ENCODE measurements at places on chromosomes 3 and 15.
A peak's percentile ranks its signal among the peaks of the same experiment; 100 is the strongest.

GRCh38 chr15:90099868-90100831 lies 2.1 kb downstream of the IDH2 start:
- DNase-seq: no peak

DNA sequence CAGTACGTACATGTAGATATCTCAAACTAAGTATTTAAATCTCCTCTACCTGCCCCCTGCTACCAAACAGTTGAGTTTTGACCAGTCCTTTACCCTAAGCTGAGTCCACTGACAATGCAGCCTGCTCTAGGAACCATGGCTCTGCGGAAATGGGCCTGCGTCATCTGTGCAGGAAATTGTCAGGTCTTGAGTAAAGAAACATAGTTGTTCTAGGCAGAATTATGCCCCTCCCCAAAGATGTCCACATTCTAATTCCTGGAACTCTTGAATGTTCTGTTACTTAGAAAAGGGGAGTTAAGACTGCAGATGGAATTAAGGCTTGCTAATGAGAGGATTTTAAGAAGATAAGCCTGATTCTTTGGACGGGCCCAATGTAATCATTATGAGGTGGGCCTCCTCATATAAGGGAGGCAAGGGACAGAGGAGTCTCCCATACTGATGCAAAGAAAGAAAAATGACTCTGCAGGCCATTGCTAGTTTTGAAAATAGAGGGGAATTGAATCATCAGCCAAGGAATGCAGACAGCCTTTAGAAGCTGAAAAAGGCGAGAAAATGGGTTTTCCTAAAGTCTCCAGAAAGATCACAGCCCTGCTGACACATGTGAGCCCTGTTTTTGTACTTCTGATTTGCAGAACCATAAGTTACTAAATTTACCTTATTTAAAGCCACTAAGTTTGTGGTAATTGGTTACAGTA lies 5.5 kb upstream of the VGLL3 start:
- no peak for DNase-seq

GRCh38 chr15:68380456-68380855 lies 51.5 kb downstream of the ITGA11 start:
- DNase-seq: no peak

DNA sequence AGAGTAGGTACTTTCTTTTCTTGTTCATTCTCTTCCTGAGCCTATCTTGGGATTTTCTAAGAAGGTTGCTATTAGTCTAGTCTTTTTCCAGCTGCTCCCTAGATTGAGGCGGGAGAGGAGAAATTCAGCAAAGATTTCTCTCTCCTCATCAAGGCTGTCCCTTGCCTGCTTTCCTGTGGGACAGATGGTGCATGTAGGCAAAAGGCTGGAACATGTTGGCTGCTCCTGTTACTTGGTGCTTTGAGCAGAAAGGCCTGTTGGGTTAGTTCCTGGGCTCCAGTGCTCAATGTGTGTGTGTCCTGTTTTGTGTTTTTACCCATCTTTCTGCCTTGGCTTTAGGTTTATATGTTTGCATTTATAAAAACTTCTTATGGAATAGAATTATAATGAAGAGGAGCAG lies 9.1 kb upstream of the SNRPN start:
- no peak for DNase-seq

DNA sequence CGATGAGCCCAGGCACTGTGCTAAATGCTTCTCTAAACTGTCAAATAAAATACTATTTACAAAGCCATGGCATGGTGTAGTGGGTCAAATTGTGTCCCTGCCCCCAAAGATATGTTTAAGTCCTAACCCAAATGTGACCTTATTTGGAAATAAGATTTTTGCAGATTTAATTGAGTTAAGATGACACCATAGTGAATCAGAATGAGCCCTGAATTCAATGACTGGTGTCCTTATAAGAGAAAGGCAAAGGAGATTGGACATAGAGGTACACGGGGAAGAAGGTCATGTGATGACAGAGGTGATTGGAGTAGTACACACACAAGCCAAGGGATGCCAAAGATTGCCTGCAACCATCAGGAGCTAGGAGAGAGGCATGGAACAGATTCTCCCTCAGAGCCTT lies 121.6 kb upstream of the VEPH1 start:
- DNase-seq: no peak

GRCh38 chr15:67178569-67179210 lies 75.8 kb downstream of the AAGAB start:
- DNase-seq: no peak

DNA sequence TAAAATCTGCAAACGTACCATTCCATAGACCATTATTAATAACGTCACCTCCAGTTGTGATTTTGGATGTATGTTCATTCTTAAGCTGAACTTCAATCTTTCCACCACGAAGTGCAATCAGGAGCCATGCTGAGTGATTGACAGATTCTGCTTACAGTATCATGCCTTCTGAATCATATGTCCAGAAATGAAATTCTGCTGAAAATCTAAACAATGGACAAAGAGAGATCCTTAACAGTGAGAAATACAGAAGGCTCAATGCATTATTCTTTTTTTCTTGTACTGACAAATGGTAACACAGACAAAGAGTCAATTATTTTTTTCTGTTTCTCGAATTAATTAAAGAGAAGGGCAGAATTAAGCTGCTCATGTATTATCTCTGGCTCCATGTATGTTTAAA lies 1114.5 kb downstream of the EPHA3 start:
- no peak for DNase-seq

DNA sequence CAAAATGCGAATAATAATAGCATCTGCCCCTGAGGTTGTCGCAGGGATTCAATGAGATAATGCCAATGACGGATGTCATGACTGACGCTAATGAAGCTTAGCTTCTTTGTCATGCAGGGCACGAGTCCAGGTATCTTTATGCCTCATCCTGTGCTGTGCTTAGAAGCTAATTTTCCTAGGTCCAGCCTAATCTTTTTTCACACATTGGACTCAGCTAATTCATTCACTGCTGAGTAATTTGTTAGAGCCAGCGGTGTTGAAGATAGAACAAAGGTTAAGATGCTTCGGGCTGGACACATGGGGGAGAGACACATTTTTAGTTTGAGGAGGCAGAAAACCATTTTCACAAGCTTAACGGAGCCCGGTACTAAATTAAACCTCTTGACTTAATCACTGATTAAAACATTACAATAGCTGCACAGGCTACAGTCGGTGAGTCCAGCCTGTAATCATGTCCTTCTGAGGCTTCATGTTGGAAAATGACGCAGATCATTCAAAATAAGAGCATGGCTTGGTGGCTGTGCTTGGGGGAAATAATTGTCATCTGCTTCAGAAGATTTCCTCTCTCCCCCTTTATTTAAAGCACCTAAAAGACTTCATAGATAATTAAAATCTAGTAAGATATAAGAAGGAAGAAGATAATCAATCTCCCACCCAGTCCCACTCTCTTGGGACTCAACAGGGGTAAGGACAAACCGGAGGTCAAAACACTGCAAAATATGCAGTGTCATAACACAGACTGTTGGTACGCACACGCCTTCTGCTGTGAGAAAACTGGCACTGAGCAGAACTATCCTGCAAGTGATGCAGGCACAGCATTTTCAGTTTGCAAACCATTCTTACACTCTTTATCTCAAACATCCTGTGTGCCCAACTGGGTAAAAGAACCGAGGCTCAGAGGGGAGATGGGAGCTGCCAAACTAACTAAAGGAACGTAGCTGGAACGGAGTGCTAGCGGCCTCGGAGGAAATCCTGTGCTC lies 3.3 kb upstream of the CCDC174 start:
- no peak for DNase-seq

- DNase-seq: no peak
These were observed 238.0 kb downstream of the XXYLT1 start for GRCh38 chr3:195032955-195033354.

- DNase-seq: no peak
These were observed 653 bp downstream of the MYO5C start for GRCh38 chr15:52294881-52295420.

DNA sequence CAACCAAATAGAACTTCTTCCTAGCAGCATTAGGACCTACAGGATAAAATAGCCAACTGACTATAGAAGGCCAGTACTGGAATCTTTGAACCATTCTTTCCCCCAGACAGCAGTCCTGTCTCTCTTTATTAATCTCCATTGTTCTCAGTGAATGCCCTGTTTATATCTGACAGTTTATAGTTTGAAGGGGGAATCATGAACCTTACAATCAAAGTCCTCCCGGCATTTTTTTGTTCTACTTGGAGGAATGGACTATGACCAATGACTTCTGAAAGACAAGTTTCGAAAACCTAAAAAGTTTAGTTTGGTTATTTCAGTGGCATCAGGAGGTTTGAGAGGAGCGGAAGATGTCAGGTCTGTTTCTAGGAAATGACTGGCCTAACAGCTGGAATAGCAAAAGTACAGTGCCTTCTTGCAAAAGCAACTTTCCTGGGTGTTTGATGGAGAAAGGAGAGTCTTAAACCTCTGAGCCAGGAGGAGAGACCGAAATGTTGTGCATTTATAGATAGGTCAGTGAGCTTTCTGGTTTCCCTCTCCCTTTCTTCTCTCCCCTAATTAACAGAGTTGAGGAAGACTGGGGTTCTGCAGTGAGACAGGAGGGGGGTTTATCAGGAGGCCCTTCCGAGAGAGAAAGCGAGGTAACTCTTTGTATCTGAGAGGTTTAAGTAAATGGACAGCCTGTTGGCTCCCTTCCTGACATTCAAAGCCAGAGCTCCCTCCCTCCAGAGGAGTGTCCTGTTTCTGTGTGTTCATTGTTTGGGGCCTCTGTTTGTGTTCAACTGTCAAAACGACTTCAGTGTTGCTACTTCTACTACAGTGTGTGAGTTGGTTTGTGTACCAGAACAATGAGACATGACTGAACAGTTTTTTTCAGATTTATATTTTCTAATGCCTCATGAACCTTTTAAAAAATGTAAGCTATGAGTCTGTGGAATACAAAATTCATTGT lies 383.0 kb upstream of the RARB start:
- DNase-seq: no peak

- DNase-seq: no peak
These were observed 89.7 kb upstream of the FHIT start for GRCh38 chr3:61340931-61341461.

DNA sequence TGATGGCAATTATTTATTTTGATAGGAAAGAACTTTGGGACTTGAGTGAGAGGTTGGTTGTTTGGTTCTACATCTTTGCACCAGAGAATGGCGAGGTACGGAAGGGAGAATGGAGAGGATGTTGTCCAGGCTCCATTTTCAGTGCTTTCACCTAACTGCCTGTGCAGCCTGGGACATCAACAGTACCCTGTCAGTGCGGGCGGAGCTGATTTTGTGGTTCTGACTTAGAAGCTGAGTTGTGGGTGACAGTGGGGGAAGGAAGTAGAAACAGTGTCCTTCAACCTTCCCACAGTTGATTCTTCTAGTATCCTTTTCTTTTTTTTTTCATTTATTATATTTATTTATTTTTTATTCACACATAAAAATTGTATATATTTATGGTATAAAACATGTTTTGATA lies 95.3 kb downstream of the TIGIT start:
- DNase-seq: peak; percentile 36

DNA sequence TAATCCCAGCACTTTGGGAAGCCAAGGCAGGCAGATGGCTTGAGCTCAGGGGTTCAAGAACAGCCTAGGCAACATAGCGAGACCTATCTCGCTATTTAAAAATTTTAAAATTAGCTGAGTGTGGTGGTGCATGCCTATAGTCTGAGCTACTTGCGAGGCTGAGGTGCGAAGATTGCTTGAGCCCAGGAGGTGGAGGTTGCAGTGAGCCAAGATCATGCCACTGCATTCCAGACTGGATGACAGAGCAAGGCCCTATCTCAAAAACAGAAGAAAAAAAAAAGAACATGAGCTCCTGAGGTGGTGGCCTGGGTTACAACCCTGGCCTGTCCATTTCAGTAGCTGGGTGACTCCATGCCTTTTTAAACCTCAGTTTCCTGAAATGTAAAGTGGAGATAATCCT lies 7.2 kb downstream of the DNASE1L3 start:
- no peak for DNase-seq

- no peak for DNase-seq
These were observed 49.9 kb upstream of the BLM start for GRCh38 chr15:90667073-90667754.

DNA sequence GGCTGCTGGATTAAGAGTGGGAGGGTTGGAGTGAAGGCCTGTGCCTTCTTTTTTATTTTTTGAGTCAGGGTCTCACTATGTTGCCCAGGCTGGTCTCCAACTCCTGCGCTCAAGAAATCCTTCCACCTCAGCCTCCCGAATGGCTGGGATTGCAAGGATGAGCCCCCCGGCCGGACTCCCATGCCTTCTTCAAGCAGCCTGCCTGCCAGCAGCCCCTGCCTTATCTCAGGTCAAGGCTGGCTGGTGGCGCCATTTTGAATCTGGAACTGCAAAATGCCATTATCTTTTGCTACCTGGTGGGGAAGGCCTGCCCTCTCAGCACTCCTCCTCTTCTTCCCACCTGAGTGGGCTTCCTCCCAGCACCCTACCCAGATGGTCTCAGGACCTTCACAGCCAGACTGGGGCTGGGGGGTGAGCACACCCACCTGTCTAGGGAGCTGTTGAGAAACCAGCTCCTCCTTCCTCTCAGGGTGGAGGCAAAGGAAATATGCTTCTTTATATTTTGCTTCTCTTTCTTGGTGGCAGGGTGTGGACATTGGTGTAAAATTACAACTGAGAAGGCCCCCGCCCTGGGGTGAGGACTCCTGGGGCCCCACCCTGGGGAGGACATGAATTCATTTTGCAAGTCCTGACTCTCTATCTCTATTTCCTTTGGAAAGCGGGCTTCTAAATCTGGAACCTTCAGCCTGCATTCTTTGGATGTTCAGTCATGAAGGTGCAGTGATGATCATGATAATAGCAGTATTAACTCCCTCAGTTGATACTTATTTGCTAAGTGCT lies 7.7 kb upstream of the FLNB start:
- DNase-seq: no peak

GRCh38 chr3:39981547-39982184 lies 172.3 kb downstream of the MYRIP start:
- no peak for DNase-seq

GRCh38 chr15:41004490-41004889 lies 51.2 kb downstream of the CHAC1 start:
- DNase-seq: no peak

- DNase-seq: no peak
These were observed 11.1 kb downstream of the RBMS3 start for GRCh38 chr3:29291982-29292363.

DNA sequence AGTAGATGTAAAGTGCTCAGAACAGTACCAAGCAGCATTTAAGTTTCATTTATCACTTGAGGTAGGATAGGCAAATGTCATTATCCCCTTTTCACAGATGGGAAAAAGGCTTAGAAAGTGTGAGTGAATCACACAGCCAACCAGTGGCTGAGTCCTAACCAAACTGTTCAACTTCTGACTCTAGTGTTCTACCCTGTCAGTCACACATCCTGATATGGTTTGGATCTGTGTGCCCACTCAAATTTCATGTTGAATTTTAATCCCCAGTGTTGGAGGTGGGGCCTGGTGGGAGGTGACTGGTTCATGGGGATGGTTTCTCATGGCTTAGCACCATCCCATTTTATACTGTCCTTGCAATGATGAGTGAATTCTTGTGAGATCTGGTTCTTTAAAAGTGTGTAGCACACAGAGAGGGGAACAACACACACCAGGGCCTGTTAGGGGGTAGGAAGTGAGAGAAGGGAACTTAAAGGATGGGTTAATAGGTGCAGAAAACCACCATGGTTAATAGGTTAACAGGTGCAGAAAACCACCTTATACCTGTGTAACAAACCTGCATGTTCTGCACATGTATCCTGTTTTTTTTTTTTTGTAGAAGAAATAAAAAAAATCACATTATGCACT lies 304.7 kb downstream of the SUCLG2 start:
- no peak for DNase-seq

Measured in central memory CD8-positive, alpha-beta T cell (primary cell).